Glomerular endothelial cell (primary cell): ENCODE measurements at places on chromosomes 16 and 17. TPM values are rescaled to one million over a fixed set of nuclear protein-coding genes. Genes with fewer than 3 reads are reported as not detected.

Gene DOC2B
- 9.5 and 19.4 TPM in 2 replicates for total RNA-seq

Gene SOST
- total RNA-seq, result not detected in 2 replicates

Gene IRX5
- total RNA-seq, result 3.1 and 3.2 TPM in 2 replicates

Gene GGT6
- not detected in 2 replicates for total RNA-seq

Gene OR4D1
- not detected in 2 replicates for total RNA-seq

Gene PLK1
- total RNA-seq, result 22.4 and 25.0 TPM in 2 replicates

Gene PTGES3L
- 2.4 and 3.2 TPM in 2 replicates for total RNA-seq
